Stomach (tissue), 19 donors: ENCODE measurements at places on chromosomes 5 and 9. TPM values are rescaled to one million over a fixed set of nuclear protein-coding genes. Genes with fewer than 3 reads are reported as not detected.

FOXD4L4 gene
- not detected for total RNA-seq

GRCh38 chr9:109085510-109085909 is 34.2 kb downstream of the TMEM245 start:
- peak; percentile 13 for DNase-seq

DNA sequence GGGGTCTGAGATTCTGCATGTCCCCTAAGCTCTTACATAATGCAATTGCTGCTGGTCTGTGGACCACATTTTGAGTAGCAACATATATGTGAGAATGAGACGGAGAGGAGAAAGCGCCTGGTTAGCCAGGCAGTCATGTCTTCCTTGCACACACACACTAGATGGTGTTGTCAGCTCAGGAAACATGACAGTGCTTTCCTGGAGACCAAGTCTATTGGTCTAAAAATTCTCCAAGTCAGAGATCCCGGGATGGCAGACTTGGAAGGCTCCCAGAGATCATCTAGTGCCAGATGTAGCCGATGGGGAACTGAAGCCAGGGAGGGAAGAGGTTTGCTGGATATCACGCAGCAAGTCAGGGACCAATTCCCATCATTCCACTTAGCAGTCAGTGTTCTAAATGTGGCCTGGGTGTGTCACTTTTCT is 53.4 kb downstream of the GALNT12 start:
- peak; percentile 31 for DNase-seq

GRCh38 chr5:58687079-58687478 is 104.2 kb downstream of the RAB3C start:
- DNase-seq, result no peak

- DNase-seq, result no peak
These were observed 483.8 kb downstream of the DMAC1 start for GRCh38 chr9:7315746-7316145.

- no peak for DNase-seq
These were observed 2.4 kb downstream of the EHMT1 start for GRCh38 chr9:137621131-137621757.

- peak; percentile 50 for DNase-seq
These were observed 110.4 kb upstream of the IFNK start for GRCh38 chr9:27413511-27414219.

TICAM2 gene
- not detected for total RNA-seq

DNA sequence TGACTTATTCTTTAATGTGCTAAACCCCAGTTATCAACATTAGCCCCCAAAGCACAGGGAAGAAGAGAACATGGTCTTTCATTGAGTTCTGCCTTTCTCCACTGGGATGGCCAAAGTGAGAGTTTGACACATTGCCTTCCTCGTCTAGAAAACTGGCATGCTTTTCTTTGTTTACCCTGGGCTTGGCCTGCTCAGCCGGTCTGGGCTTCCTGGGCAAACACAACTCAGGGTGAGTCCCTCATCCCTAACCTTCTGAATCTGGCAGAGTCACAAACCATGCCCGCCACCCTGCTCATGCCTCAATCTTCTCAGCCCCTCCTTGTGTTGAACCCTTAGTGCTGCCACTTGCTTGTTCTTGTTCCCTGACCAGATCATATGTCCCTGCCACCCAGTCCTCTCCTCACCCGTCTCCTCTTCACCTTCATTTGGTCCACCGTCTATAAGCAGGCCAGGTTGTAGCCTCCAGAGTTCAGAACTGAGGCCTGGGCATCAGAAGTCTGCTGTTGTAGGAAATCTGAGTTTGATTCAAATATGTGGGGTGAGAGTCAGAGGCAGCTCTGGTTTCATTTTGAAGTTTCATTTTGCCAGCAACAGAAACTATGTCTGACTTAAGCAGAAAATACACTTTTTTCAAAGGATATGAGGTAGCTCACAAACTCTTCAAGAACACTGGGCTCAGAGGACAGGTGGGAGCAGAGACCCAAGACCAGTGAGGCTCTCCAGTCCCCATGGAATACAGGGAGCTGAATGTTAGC is 217.6 kb downstream of the NDUFS4 start:
- peak; percentile 37 for DNase-seq

GRCh38 chr5:141354900-141355469 is at the start of gene PCDHGA4:
TSS of gene PCDHGA4 (plus strand) at chr5:141355021. CDS start at chr5:141355108, 87 bp downstream.
- DNase-seq, result no peak

GRCh38 chr9:116435706-116436105 is 251.4 kb upstream of the TRIM32 start:
- no peak for DNase-seq

GRCh38 chr5:146076028-146076427 is 29.3 kb downstream of the PLAC8L1 start:
- no peak for DNase-seq

RAD17 gene
- 30.3 TPM for total RNA-seq

MLLT3 gene
- total RNA-seq, result 23.2 TPM

- DNase-seq, result peak; percentile 50
These were observed 117.3 kb downstream of the TTLL11 start for GRCh38 chr9:121975801-121976277.

DNA sequence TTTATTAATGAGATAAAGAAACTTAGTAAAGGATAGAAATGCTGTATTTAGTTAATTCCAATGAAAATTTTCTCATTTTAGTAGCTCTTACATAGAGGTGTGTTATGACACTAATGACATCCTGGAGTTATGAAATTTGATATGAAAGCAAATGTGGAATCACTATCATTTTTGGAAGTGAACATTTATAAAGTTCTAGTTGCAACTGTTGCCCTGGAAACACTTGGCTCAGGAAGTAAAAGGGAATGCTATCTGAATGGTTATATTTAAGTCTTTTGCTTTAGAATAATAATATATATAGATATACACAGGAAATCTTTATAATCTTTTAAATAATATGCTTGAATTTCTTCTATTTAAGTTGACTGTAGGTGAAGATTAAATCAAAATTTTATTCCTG is 16.7 kb downstream of the ADAMTS19 start:
- DNase-seq, result no peak

DNA sequence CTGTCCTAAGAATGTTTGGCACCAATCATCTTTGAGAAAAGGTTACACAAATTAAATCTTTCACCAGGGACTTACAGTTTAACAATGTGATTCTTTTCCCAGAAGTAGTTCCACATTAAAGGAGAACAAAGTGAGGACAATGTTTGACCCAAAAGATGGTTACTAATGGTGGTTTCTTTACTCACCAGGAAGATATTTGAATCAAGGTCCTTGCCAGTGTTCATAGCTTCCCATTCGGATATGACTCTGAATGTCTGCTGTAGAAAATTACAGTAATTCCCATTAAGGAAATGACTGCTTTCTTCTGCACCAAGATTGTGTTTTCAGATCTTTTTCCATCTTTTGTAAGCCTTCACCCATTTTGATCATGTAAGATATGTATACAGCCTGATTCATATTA is 114.6 kb upstream of the ADAMTSL1 start:
- DNase-seq, result no peak

CCDC192 gene
- not detected for total RNA-seq

DNA sequence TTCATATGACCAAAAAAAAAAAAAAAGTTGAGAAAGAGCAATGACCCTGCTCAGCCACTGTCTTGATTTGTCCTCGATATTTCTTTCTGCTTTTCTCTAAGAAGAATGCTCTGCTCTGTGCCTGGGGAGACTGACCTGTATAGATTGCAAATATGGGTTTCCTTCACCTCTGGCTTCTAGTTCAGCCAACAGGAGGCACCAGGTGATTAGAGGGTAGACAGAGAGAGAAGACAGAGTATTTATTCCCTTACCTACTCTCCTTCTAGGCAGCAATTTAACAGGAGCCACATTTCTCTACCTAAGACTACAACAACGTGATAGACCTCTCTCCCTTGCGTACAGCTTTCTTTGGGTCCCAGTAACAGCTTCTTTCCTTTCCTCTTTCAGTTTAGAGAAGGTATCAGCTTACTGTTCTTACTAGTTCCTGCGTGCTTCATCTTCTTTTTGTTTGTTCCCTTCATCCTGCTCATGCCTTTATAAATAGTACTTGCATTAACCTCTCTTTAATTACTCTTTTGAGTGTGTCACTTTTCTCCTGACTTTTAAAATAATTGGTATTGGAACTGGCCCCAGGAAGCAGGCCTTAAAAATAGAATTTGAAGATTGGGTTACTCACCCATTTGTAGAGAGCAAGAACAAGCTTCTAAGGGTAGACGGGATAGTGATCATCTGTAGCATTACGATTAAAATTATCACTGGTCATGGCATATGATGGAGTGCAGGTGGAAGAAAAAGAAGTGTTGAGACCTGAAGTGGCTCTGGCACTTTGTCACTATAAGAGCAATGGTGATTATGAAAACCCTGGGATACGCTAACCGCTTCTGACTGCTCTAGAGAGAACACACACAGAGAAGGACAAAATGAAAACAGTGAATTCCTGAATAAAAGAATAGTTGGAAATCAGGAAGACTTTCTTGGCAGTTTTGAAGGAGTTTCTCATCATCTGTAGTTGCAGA is 161.2 kb upstream of the FSTL4 start:
- peak; percentile 26 for DNase-seq

- no peak for DNase-seq
These were observed 19.6 kb downstream of the SPARC start for GRCh38 chr5:151667083-151667482.

- DNase-seq, result no peak
These were observed 30.4 kb downstream of the ELP1 start for GRCh38 chr9:108903420-108904103.

DNA sequence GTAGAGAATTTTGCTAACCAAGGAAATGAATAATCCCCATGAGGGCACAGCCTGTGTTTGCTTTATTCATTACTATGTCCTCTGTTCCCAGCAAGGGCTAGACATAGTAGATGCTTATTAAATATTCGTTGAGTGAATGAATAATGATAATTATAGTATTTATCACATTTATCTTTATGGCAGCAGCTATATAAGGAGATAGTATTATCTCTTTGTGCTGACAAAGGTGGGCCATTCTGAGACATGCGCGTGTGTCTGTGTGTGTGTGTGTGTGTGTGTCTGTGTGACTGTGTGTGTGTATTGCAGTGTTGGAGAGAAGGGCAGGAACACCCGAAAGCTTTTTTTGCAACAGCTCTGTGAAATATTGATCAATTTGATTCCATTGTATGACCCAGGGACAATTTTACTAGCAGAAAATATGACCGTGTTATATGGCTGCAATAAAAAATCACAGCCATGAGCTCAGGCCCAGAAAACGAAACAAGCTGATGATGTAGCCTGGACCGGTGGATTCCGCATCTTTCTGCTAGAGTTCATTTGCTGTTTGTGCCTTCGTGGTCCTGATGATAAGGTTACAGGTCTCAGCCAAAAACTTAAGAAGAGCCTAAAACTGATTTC is 39.8 kb downstream of the ZNF618 start:
- DNase-seq, result no peak

- no peak for DNase-seq
These were observed 64.6 kb downstream of the ENC1 start for GRCh38 chr5:74575741-74576538.

GRCh38 chr5:149205625-149206523 is 64.6 kb downstream of the ABLIM3 start:
- DNase-seq, result no peak

DNA sequence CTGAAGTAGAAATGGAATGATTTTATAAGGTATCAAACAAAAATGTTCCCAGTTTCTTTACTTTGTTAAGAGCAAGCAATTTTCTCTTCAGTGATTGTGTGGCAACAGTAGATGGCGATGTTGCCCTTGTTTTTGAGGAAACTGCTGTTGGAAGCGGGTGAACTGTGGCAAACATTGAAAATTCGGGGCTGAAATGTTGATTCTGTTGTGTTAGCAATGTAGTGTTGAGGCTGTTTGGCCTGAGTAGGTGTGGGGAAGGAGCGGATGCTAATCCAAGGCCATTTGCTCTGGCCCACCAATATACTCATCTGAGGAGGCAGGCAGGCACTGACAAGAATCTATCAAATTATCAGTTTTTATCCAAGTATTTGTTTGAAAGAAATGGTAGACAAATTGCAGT is 129.8 kb downstream of the SLC12A2 start:
- DNase-seq, result peak; percentile 91

DNA sequence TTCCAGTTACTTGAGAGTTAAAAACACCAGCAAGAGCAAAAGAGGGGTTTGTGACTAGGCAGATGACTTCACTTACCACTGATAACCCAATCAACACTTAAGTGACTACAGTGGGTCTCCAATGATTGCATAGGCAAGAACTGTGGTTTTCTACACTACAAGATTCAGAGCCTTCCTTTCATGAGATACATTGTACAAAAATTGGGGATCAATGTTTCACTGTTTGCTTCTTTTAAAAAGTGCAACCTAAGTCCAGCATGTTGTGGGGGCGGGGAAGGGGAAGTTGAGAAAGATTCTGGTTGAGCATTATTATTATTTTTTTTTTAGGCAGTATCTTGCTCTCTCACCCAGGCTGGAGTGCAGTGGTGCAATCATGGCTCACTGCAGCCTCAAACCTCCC is 3.6 kb downstream of the IQGAP2 start:
- no peak for DNase-seq

DNA sequence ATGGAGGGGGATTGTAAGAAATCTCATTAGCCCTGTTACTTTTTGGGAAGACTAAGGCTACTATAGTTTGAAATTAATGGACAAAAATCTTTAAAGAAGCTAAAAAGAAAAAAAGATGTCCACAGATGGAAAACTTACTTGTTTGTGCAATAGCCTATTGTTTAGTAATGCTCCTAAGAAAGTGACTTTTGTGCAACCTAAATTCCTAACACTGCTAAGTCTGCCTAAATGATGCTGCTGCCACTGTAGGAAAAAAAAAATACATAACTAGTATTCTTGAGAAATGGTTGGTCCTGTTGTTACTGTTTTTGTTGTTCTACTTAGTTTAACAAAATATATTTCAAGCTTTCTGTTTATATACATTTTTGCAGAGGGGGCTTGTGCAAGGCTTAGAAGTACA is 108.2 kb upstream of the NR3C1 start:
- DNase-seq, result no peak

- DNase-seq, result no peak
These were observed 153.9 kb downstream of the CDH9 start for GRCh38 chr5:26884481-26884880.
